ENCODE measurements at places on chromosomes 6 and 20.
A peak's percentile ranks its signal among the peaks of the same experiment; 100 is the strongest.

- no peak for DNase-seq
Measured at GRCh38 chr6:88890860-88891845, 72.3 kb downstream of the RNGTT start.

GRCh38 chr6:4262526-4262925 is 127.2 kb upstream of the ECI2 start:
- no peak for DNase-seq

DNA sequence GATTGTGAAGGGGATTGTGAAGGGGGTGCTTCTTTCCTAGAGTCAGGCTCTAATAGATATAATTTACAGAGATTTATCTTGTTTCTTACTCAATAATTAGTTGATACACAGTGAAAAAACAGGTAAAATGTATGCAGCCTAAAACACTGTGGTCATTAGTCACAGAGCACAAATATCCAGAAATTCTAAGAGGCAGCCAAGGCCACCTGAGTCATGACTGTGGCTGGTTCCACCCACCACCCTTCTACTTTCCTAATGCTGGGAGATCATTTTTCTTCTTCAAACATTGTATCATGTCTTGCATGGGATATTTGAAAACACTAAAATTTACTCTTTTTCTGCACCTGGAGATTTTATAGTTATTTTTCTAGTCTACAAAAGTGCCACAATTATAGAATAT is 181.6 kb downstream of the OTOR start:
- no peak for DNase-seq

DNA sequence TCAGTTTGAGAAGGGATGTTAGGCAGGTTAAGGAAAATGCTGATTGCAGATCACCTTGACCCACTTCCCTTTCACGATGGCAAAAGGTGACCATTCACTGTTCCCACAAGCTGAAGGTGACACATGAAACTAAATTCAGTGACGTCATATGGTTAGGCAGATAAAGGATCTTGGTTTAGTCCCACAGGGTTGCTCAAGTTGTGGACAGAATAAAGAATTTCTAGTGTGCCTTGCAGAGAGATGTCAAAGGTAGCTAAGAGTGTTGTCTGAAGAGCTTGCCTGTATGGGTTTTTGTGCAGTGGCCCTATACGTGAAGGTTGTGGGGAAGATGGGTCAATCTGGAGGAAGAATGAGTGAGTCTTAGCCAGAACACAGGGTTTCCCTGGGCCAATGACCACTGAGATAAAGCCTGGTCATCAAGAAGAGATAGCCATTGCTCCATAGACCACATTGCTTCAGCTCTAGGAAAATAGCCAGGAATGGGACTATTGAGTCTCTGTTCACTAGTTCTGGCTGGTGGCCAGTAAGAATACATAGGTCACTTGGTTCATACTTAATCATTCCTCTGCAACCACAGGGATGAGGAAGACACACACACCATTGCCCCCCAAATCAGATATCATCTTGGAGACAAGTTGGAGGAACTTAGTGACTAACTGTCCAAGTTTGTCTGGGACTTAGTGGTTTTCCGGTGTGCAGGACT is 148.5 kb upstream of the ATXN1 start:
- DNase-seq = no peak

DNA sequence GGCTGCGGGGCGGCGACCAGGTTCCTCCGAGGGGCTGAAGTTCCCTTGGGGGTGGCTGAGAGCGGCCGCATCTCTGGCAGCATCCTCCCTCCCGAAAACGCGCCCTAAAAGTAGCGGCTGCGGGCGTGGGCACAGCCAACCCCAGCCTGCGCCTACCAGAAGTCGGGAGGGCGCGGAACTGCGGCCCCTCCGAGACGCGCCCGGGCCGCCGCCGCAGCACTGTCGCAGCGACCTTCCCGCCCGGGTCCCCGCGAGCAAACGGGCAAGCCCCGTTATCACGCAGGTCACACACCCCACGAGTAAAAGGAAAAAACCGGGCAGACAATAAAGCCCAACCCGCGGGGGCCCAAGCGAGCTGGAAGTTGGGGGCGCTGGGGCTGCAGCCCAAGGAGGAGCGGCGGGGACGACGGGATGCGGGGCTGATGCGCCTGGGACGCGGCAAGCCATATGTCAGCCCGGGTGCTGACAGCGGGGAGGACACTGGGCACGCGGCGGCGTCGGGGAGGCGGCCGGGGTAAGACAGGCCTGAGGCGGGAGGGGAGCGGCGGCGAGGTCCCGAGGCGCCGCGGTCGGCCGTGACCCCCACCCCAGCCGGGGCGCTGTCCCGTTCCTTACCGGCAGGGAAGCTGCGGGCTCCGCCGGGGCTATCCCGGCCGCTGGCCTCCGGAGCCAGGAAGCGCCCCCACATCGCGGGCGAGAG is 659 bp downstream of the CEP85L start:
- DNase-seq = no peak

GRCh38 chr6:13327691-13328075 is 654 bp downstream of the TBC1D7 start:
- no peak for DNase-seq

DNA sequence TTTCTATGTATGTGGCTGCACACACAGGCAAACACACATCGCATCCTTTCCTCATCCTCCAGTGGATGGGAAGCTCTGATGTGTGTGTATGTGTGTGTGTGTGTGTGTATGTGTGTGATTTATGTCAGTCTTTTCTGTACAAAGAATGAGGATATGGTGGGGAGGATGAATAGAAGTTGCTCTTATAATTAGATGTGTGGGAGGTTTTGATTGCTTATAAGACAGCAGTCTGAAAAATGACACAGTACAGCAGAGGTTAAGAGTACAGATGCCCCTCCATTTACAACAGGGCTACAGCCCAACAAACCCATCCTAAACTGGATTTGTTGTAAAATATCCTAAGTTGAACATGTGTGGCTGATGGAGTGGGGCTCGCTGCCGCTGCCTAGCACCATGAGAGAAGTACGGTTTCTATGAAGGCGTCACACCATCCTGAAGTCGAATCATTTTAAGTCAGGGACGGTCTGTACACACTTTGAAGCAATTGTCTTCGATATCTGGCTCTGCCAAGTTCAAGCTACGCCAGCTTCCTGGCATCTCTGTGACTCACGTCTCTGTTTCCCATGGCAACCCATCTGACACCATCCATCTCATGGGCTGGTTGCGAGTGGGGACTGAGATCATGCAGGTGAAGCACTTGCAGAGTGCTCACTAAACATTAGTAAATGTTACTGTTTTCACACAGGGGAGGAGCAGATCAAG is 252.6 kb downstream of the MYLK4 start:
- no peak for DNase-seq

GRCh38 chr20:38216746-38217595 is 43.6 kb downstream of the KIAA1755 start:
- DNase-seq = no peak

- no peak for DNase-seq
Measured at GRCh38 chr6:31663961-31664789, 622 bp downstream of the GPANK1 start.

GRCh38 chr20:58876437-58876836 is 23.9 kb downstream of the GNAS start:
- no peak for DNase-seq

DNA sequence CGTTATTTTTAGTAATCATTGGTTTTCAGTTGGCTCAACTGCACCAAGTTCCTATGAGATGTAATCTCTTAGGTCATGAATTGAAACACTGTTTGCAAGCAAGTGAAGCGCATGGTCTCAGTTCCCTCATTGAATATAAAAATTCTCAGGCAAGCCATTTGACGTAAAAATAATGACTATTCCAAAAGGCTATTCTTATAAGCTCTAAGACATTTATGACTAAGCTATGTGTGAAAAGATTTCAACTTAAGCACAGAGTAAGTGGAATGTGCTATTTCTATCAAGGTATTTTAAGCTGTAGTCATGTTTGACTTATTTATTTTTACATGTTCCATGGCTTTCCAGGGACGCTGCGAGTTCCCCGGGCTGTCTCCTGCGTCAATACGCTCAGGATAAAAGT is 248.5 kb downstream of the THBS2 start:
- no peak for DNase-seq

DNA sequence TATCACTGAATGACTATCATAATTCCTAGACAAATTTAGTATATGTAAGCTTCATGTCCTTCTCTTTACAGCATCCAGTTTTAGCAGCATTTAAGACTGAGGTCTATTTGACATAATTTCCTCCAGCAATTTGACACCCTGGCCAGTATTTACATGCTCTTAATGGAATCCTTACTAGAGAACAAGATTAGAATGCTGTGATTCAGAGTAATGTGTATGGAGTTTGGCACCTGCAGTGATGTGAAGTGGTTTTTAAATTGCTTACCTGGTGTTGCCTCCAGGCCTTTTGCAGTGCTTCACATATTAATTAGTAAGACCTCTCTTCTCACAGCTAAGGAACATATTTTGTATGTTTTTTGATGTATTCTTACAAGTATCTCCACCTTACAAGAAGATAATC is 9.8 kb downstream of the NKX2-4 start:
- DNase-seq = no peak

GRCh38 chr6:124714728-124715127 is 247.5 kb upstream of the RNF217 start:
- DNase-seq = no peak

GRCh38 chr6:89853068-89853467 is 23.4 kb downstream of the CASP8AP2 start:
- no peak for DNase-seq

GRCh38 chr6:63676412-63677114 is 41.0 kb downstream of the PHF3 start:
- DNase-seq = no peak

- DNase-seq = no peak
Measured at GRCh38 chr6:160795721-160796120, 93.7 kb downstream of the PLG start.

DNA sequence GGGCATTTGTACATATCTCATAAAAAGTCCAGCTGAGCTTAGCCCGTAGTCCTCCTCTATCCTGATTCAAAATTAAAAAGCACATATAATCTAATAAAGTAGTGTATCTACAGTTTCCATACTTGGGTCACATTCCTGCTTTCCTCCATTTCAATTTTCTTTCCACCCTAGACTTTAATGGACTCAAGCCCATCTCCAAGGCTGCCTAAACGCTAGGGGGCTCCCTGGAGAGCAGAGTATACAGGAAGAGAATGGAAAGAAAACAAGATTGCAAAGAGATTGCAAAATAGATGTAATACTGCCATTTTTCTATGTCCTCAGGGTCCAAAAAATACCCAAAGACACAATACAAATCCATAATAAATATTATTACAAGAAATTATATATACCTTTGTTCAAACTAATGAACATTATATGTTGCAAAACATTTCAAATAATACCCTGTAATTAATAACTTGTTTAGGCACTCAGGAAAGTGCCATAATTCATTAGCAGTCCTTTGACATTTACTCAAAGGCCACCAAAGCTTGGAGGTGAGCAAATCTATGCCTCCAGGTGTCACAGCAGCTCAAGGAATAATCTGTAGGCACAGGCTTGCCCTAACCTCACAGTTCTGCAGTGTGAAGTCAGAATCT is 2.4 kb upstream of the MCM3 start:
- peak; percentile 33 for DNase-seq

GRCh38 chr20:53981130-53981529 is 89.3 kb downstream of the BCAS1 start:
- no peak for DNase-seq

GRCh38 chr6:32442243-32442667 is 2.6 kb downstream of the HLA-DRA start:
- no peak for DNase-seq

DNA sequence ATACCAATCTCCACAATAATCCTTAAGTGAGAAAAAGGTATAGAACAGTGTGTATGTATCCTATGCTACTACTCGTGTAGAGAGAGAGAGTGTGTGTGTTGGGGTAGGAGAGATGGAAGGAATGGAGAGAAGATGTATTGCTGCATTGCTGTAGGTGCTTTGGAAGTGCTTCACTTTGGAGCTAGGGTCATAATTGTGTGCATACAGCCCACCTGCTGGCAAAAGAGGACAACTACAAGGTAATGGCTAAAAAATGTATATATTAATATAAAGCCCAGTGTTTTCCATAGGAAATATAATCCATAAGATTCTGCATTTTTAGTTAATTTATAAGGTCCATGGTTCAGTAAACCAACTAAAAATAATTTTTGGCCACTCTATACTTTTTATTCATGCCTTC is 36.1 kb downstream of the SERAC1 start:
- DNase-seq = no peak

- no peak for DNase-seq
Measured at GRCh38 chr6:139117734-139118133, 17.1 kb upstream of the HECA start.

- no peak for DNase-seq
Measured at GRCh38 chr6:83974409-83975050, 59.0 kb upstream of the MRAP2 start.

- DNase-seq = no peak
Measured at GRCh38 chr20:4573564-4574355, 147.9 kb upstream of the PRND start.

DNA sequence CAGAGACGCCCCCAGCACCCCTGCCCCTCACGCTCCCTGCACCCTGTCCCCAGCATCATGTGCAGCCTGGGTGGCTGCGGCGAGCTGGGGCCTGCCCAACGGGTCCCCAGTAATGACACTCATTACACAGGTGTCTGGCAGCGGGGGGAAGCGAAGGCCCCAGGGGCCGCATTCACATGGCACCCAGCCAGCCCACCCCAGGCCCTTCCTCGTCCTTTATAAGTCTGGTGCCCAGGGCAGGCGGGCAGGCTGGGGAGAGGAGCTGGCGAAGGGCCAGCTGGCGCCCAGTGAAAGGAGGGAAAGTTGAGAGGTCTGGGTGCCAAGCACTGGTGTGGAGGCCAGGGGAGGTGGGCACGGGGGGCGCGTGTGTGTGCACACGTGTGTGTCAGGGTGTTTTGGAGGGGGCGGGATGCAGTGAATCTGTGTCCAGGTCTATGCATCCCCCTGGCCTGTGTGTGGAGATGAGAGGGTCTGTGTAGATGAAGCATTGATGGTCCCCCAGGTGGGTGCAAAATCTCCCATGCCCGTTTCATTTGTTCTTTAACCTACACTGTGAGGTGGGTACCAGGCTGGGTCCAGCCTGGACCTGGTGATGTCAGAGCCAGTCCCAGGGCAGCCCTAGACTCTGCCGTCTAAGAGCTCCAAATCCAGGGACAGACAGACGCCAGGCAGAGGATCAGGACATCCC is 105.3 kb downstream of the CEBPB start:
- DNase-seq = no peak

- no peak for DNase-seq
Measured at GRCh38 chr20:17077030-17077429, 149.8 kb upstream of the PCSK2 start.

DNA sequence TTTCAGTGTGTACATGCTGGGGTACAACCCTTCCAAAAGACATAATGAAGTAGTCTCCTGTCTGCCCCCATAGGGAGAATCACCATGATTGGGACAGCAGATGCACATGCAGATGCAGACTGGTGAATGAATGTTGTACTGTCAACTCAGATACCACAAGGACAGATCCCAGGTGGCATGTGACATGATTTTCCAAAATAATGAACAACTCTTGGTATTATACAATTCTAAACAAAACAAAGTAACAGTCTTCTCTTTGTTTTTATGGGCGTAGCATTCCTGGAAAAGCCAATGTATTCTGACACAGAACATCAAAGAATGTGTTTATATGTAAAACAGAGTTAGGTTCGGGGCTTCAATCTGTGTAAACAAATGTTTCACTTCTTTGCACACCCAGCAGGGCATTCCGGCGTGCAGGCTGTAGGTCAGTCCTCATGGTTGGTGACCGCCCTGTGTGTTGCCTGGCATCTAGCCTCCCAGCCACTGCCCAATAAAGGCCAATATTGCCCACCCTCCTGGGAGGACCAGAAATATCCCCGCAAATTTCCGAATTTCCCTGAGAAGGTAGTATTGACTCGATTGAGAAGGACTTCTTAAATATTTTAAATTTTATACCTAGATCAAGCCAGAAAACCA is 127.7 kb downstream of the KLHL32 start:
- no peak for DNase-seq

All from activated CD8-positive, alpha-beta memory T cell treated with anti-CD3 and anti-CD28 coated beads for 1 hour (primary cell).